ENCODE measurements at places on chromosomes 5 and 9.

- no peak for DNase-seq
These were observed 90.9 kb downstream of the EQTN start for GRCh38 chr9:27206041-27206440.

DNA sequence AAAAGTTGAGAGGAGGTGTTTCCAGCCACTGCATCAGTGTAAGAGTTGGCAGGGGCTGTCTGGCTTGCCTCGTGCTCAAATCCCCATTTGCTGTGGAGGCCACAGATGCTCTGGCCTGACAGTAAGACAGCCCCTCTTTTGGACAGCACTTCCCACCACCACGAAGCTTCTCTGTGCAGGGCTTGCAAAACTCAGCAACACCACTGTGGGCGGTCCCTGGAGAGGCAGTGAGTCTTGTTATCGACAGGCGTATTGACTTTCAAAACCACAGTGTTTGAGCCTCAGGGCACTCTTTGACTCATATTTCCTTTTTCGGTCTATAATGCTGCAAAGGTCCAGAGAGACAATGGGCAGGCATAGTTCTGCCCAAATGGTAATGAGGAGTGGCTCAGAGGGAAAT is 539.5 kb downstream of the EBF1 start:
- DNase-seq = no peak

GRCh38 chr9:76852026-76852425 is 53.9 kb downstream of the PRUNE2 start:
- DNase-seq = no peak

- no peak for DNase-seq
These were observed 77.5 kb downstream of the PIP5K1B start for GRCh38 chr9:68782546-68782945.

DNA sequence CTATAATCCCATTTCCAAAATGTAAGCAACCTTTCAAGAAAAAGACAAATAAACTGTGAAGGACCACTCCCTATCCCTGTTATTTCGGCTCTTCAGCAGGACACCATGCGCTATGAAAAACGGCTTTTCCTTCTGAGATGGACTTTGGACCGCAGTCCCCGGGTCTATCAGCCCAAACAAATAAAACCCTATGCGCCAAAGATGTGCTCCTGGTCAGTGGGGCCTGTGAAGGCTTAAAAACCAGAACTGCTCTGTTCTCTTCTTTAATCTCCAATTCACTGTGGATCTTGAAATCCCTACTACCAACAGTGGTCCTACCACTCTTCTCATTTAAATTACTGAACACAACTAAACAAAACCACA is 33.3 kb downstream of the RAPGEF1 start:
- no peak for DNase-seq

DNA sequence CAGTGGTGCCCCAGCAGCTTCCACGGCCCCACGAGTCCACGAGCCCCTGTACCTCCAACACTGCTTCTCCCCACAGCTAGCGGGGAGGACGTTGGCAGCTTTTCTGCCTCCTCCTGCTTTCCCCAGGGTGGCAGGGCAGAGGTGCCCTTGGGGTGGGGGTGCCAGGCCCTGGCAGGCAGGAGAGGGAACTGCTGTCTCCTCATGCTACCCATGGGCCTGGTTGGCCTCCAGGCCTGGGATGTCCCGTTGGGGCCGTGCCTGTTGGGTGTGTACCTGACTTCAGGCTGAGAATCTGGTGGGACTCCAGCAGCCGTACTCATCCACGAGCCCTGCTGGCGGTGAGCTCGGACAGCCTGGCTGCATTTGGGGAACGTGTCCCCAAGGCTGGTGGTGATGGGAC is 27.3 kb downstream of the RXRA start:
- no peak for DNase-seq

- DNase-seq = peak; percentile 77
These were observed 98.4 kb downstream of the FNBP1 start for GRCh38 chr9:129944506-129945116.
